Stimulated activated CD8-positive, alpha-beta memory T cell treated with anti-CD3 and anti-CD28 coated beads, Interleukin-15, amount 100 ng/mL, for 4 hours (primary cell): ENCODE measurements at places on chromosomes 3 and 15.

GRCh38 chr3:105233010-105233409, 133.7 kb upstream of the ALCAM start:
- no peak for DNase-seq

GRCh38 chr15:98904544-98904943, 103.0 kb downstream of the PGPEP1L start:
- no peak for DNase-seq

- no peak for DNase-seq
Observed at GRCh38 chr3:101383156-101383575, 62.8 kb upstream of the IMPG2 start.

GRCh38 chr3:107973152-107973551, 117.7 kb downstream of the CD47 start:
- no peak for DNase-seq

GRCh38 chr3:141804778-141805639, 41.8 kb downstream of the GRK7 start:
- no peak for DNase-seq

DNA sequence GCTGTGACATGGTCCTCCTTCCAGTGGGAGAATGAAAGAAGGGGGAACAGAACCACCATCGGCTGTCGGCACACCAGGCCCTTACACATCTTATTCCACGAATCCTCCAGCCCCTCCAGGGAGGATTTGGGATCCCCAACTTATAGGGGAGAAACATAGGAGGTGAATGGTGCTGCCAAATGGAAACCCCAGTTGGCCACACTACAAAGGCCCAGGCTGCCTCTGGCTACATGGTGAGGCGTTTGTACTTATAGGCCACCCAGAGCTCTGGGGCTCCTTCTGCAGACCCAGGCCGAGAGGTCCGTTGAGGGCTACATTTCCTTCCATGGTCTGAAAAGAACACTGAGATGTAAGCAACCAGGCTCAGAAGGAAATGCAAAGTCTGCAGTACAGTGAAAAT, 12.0 kb downstream of the AMOTL2 start:
- DNase-seq, result no peak

DNA sequence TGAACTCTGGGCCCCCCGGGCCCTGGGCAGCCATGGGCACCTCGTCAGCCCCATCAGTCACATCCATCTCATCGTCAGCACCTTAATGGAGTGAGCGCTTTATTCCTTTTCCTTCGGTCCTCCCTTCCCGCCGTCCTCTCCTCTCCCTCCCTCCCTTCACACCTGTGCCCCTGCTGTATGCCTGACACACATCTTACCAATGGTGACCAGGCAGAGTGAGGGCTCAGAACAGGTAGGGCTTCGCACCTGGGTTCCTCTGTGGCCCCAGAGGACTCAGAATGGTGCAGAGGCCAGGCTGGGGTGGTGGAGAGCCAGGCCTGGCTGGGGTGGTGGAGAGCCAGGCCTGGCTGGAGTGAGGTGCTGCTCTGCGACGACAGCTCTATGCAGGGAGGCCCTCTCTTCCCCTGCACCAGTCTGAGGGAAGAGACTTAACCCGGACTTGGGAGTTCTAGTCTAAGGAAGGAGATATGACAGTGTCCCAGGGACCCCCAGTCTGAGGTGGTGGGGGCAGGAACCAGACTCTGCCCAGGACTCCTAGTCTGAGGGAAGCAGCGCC, 11.6 kb downstream of the C15orf39 start:
- no peak for DNase-seq

- no peak for DNase-seq
Observed at GRCh38 chr15:65576664-65577063, 34.3 kb downstream of the INTS14 start.

DNA sequence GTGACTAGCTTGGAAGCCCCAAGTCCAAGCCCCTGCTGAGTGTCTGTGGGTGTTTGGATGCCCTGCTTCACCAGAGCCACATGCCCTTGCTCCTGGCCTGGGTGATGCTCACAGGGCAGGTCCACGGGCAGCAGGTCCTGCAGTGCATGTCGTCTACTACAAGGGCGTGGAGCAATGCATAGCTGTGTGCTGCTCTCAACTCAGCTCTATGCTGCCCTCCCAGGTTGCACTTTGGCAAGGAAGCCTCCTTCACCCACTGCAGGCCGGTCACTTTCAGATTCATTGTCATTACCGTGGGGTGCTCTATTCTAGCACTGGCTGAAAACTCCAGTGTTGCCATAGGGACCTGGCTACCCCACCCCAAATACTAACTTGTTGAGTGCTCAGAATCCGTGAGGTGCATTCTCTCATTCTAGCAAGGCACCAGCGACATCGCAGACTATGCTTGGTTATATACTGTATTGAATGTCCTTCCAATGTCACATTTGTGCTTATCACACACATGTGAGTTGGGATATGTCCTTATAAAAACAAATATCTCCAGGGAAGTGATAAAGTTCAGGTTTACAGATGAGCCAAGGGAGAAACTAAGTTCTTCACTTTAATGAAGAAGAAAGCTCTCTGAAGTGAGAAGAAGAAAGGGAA, 51.8 kb downstream of the GRAMD1C start:
- no peak for DNase-seq

DNA sequence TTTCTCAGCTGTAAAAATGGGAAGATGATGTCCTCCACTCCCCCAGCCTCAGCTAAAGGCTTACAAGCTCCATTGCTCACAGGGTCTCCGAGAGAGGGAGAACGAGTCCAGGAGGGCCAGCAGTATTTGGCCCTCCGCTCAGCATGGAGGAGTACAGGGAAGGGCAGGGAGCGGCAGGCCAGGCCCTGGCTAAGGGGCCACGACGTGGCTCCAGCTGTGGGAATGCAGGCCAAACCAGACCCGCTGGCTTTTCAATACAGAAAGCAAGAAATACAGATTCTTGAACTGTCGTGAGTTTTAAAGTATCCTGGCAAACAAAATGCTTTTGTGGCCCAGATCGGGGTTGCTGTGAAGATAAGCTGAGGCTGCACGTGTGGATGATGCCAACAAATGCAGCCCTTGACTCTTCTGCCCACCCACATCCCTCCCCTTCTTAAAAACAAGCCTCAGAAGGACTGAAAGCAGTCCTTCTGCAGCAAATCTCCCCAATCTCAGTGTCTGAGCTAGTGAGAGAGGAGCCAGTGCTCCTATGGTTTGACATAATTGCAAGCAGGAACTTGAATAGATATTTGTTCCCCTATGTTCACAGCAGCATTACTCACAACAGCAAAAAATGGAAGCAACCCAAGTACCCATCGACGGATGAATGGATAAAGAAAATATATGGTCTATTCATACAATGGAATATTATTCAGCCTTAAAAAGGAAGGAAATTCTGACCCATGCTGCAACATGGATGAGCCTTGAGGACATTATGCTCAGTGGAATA, 18.5 kb upstream of the FBLN2 start:
- DNase-seq, result no peak

DNA sequence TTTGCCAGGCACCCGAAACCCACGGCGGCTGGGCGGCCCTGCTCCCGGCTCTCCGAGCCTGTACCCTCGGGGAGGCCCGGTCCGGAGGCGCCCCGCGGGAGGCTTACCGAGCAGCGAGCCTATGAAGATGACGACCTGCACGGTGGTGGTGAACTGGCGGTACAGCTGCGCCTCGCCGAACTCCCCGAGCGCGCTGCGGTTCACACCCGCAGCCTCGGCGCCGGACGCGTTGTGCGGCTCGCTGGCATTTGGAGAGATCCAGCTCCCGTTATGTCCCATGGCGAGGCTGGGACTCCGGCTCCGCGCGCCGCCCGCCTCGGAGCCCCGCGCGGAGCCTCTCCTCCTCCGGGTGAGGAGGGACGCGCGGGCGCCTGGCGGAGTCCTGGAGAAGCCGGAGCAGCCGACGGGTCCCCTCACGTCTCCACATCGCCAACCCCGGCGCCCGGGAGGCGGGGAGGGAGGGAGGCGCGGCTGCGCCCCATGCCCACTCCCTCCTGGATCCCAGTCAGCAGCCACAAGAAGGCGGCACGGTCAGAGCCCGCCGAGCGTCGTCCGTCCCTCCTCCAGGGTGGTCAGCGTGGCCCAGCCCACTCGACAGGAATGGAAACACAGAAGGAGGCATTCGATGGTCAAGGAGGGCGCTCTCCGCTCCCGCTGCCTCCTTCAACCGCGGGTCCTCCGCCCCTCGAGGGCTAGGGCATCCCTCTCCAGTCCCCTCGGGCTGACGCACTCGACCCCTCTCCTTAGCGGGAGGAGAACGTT, at the start of gene GPR176:
Gene GPR176 (minus strand): TSS at position 519 of the 762 bp plus-strand sequence. CDS start 240 bp downstream, at position 279.
- no peak for DNase-seq

DNA sequence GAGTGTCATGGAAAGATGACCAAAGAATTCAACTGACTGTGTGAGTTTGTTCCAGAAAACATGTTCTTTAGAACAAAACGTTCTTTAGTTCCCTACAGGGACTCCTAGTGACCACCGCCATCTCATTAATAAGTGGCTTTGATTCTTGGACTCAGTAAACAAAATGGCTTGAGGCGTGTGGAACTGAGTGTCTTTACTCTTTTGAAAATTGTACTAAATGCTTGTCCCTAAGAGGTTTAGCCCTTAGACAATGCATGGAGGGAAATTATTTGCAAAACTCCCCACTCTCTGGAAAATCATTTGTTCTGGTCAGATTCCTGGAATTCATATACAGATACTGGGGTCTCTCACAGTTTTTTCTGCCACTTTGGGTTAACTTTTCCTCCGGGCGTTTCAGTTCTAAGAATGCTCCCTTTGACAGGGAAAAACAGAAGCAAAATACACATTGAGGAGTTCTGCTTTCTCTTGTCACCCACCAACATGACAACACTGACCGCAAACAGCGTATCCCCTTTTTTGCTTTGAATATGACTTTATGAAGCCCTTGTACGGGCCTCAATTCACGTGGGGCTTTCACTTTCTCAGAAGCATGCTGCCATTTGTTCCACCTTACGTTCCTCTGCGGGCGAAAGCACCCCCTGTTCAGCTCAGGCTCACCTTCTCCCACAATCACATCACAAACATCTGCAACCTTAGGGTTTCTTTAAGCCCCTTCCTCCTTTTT, 15.3 kb upstream of the NRROS start:
- no peak for DNase-seq

GRCh38 chr3:154701055-154701454, 271.1 kb upstream of the GPR149 start:
- no peak for DNase-seq

- DNase-seq, result no peak
Observed at GRCh38 chr3:112377568-112378071, 44.7 kb downstream of the CD200 start.

GRCh38 chr3:58474967-58475578, 16.8 kb upstream of the KCTD6 start:
- no peak for DNase-seq

- DNase-seq, result no peak
Observed at GRCh38 chr3:156559321-156559720, 4.4 kb upstream of the SSR3 start.

GRCh38 chr15:52466134-52466701, 62.5 kb downstream of the MYO5A start:
- no peak for DNase-seq

DNA sequence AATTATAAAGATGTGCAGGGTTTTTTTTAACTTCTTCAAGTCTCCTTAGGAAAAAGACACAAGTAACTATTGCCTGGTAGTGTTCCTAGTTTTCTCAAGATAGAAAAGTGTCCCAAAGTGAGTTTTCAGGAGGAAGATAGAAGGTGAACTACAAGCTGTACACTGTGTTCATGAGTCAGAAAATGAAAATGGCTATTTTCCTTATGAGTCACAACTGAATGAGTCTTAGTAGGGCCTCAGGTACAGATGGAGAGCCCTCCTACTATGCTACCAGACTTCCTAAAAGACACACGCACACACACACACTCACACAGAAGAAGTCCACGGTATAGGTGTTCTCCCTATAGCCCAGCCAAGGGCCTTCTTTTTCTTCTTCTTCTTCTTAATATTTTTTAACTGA, 3.1 kb downstream of the MYO1E start:
- DNase-seq, result no peak

GRCh38 chr3:71219744-71220638, 363.5 kb downstream of the FOXP1 start:
- DNase-seq, result no peak

- no peak for DNase-seq
Observed at GRCh38 chr15:95293456-95294031, 1037.0 kb upstream of the NR2F2 start.

DNA sequence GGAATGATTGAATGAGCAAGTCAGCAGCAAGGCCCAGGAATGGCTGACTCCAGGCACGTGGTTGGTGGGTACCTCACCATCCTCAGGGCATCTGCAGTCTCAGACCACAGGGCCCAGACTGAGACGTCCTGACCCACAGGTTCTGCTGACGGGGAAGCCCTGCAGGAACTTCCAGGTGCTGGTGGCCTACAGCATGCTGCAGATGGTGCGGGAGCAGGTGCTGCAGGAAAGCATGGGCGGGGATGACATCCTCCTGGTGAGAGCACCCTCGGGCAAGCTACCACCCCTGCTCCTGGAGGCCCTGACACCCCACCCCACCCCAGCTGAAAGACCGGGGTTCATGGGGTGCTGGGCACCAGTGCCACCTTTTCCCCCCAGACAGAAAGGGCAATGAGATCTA, 14.1 kb downstream of the TBC1D21 start:
- DNase-seq, result no peak

DNA sequence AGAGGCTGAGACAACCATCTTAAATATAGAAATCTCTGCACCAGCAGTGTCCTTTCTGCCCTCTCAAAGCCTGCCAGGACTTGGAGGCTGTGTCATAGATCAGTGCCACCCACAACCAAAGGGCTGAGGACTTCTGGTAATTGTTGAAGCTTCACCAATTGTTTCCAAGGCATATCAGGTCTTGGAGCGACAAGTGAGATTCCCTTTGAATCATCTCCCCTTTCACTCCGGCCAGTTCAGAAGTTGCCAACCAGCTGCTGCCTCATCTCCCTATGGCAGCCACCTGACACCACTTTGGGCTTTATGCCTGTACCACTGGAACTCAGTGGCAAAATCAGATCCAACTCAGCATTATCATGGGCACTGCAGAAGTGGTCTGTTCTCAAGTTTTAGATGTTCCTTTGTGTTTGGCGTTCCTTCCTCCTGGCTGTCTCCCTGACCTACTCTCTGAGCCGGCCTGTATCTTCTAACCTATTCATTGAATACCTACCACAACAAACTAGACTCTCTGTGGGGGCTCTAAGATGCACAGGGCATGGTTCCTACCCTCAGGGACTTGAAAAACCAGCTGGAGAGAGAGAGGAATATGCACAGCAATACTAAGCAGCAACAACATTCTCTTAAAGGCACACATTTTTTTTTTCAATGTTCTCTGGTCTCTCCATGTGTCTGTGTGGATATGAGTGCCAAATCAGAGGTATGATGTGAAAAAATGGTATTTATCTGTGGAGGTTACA, 90.8 kb upstream of the PFN2 start:
- no peak for DNase-seq

- DNase-seq, result no peak
Observed at GRCh38 chr3:32401126-32401525, 9.5 kb downstream of the CMTM7 start.

DNA sequence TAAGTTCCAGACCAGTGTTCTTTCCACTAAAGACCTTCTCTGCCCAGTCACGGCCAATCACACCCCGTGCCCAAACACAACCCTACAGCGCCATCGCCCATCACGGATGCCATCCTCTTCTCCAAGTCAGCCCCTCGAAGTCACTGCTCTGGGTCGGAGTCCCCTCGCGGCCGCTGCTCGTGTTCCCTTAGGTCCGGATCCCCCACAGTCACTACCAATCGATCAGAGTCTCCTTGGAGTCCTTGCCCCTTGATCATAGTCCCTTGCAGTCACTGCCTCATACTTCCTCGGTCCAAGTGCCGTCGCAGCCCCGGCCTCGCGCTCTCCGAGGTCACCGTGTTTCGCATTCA, 461 bp downstream of the PCYT1A start:
- DNase-seq, result no peak

GRCh38 chr3:83035704-83036010, 1274.2 kb upstream of the GBE1 start:
- no peak for DNase-seq
